Activated CD8-positive, alpha-beta memory T cell treated with anti-CD3 and anti-CD28 coated beads, Interleukin-2, amount 10 ng/mL, durations not matched to agents 7 days and 5 days (primary cell): ENCODE measurements at places on chromosomes 2 and 18. TPM values are rescaled to one million over a fixed set of nuclear protein-coding genes. Genes with fewer than 3 reads are reported as not detected.
A peak's percentile ranks its signal among the peaks of the same experiment; 100 is the strongest.

Gene SDC1
- total RNA-seq, result 0.42 TPM

DNA sequence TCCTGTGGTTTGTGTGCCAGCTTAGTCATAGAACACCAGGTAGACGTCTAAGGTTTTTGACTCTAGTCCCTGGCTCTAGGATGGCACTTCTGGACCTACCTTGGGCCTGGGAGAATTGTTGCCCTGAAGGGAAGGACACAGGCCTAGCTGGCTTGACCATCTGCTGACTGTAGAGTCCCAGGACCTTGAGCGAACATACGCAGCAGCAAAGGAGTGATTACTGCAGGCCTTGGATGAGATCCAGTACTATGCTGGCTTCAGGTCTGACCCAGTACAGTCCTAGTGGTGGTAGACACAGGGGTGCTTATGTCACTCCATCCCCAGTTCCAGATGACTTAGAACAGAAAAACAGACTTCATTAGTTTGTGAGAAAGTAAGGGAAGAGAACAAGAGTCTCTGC lies 37.7 kb downstream of the ST8SIA3 start:
- H3K36me3 ChIP-seq, result no peaks in the 10 kb centered on the region
- DNase-seq, result no peak
- no peaks in the 10 kb centered on the region for H3K4me1 ChIP-seq
- peaks cover 3% of the 10 kb centered on the region for H3K27me3 ChIP-seq
- H3K27ac ChIP-seq, result no peak overlapping the region

Gene SLC35G4
- not detected for total RNA-seq

Gene MAPK4
- not detected for total RNA-seq

GRCh38 chr2:225366731-225367130 lies 32.8 kb upstream of the NYAP2 start:
- no peak for DNase-seq
- H3K27ac ChIP-seq, result no peak overlapping the region
- no peaks in the 10 kb centered on the region for H3K36me3 ChIP-seq
- H3K27me3 ChIP-seq, result peaks cover 9% of the 10 kb centered on the region
- H3K4me3 ChIP-seq, result no peak overlapping the region
- no peaks in the 10 kb centered on the region for H3K4me1 ChIP-seq

DNA sequence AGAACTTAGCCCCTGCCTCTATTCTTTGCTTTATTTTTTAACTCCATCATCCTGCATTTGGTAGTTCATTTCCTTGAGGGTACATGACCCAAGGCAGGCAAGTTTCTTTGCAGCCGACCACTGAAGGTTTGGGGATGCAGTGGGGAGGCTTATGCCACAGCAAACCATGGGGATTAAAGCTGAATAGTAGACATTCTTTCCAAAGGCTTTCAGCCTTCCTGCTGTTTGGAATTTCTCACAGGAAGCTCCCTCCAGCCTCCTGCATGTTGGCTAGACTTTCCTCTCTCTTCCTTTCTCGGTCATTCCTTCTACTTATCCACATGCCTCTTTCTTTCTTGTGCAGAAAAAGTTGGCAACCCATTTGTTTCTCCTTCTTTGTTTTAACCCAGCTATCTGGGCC lies 77.3 kb downstream of the SOCS6 start:
- no peak overlapping the region for H3K27ac ChIP-seq
- no peak for DNase-seq
- H3K36me3 ChIP-seq, result no peaks in the 10 kb centered on the region
- H3K4me3 ChIP-seq, result no peak overlapping the region

Gene CCDC150
- 18.6 TPM for total RNA-seq

Gene IL36A
- total RNA-seq, result 0.42 TPM

- DNase-seq, result no peak
- H3K36me3 ChIP-seq, result no peaks in the 10 kb centered on the region
- H3K27me3 ChIP-seq, result no peaks in the 10 kb centered on the region
- H3K4me1 ChIP-seq, result no peaks in the 10 kb centered on the region
Measured at GRCh38 chr2:16417726-16418125, 247.9 kb downstream of the CYRIA start.

GRCh38 chr2:234411793-234412192 lies 85.1 kb downstream of the ARL4C start:
- no peak overlapping the region for H3K27ac ChIP-seq
- H3K4me1 ChIP-seq, result peaks cover 18% of the 10 kb centered on the region
- no peak for DNase-seq
- H3K4me3 ChIP-seq, result no peak overlapping the region

DNA sequence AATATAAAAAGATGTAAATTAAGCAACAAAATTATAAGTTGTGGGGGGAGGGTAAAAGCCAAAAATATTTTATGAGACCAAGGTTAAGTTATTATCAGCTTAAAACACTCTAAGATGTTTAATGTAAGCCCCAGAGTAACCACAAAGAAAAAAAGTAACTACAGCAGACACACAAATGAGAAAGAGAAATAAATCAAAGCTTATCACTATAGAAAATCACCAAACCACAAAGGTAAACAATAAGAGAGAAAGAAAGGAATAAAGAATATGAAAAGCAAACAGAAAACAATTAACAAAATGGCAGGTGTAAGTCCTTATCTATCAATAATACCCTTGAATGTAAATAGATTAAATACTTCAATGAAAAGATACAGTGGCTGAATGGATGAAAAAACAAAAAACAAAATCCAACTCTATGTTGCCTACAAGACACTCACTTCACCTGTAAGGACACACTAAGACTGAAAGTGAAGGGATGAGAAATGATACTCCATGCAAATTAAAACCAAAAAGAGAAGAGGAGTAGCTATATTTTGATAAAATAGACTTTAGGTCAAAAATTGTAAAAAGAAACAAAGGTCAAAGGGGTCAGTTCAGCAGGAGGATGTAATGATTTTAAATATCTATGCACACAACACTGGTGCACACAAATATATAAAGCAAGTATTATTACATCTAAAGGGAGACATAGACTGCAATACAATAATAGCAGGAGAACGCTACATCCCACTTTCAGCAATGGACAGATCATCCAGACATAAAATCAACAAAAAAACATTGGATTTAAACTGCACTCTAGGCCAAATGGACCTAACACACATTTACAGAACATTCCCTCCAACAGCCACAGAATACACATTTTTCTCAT lies 80.7 kb downstream of the PTPN2 start:
- no peak overlapping the region for H3K4me3 ChIP-seq
- no peak for DNase-seq
- H3K27ac ChIP-seq, result no peak overlapping the region
- H3K4me1 ChIP-seq, result peaks cover 14% of the 10 kb centered on the region

- H3K4me1 ChIP-seq, result no peaks in the 10 kb centered on the region
- H3K27ac ChIP-seq, result no peak overlapping the region
- no peak for DNase-seq
- no peak overlapping the region for H3K4me3 ChIP-seq
Measured at GRCh38 chr2:26697425-26697824, 4.9 kb downstream of the KCNK3 start.

Gene OSBPL6
- total RNA-seq, result 0.73 TPM

DNA sequence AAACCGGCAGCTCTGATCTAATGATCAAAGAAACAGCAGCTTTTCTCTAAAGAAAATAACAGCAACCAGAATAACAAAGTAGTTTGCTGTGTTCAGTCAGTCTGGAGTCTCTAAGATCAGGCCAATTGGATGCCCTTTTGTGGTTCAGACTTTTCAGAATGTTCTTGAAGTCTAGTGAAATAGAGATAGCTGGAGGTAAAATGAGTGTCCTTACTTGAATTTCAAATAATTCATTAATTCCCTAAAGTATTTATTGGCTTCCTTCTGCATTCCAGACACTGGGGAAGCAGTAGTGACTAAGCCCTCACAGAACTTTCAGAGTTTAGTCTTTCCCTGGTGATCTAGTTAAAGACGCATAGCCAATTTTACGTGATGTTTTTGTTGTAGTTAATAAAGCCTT lies 58.7 kb downstream of the C18orf54 start:
- H3K27ac ChIP-seq, result no peak overlapping the region
- H3K4me3 ChIP-seq, result no peak overlapping the region
- H3K36me3 ChIP-seq, result no peaks in the 10 kb centered on the region
- peaks cover 20% of the 10 kb centered on the region for H3K27me3 ChIP-seq
- no peaks in the 10 kb centered on the region for H3K4me1 ChIP-seq
- DNase-seq, result no peak

- no peak overlapping the region for H3K4me3 ChIP-seq
- H3K27ac ChIP-seq, result no peak overlapping the region
- DNase-seq, result no peak
Measured at GRCh38 chr2:153145470-153145978, 333.0 kb downstream of the RPRM start.

GRCh38 chr2:13696601-13697000 lies 935.9 kb upstream of the LRATD1 start:
- no peaks in the 10 kb centered on the region for H3K36me3 ChIP-seq
- H3K27me3 ChIP-seq, result no peaks in the 10 kb centered on the region
- DNase-seq, result no peak
- H3K4me3 ChIP-seq, result no peak overlapping the region

DNA sequence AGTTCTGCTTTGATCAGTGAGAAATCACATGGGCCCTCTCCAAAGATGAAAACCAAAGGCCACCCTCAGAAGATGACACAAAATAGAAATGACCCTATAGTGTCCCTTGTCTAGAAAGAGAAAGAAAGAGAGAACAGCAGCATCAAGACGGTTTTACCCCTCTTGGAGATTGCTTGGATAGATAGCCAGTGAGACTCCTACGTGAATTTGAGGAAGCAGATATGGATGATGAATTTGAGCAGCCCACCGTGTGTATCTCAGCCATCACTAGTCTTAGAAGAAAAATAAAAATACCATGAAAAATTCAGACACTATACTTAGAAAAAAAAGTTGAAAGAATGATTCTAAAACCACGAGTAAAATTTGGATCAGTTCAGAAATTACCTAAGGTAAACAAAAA lies 329.1 kb upstream of the CNTNAP5 start:
- H3K36me3 ChIP-seq, result no peaks in the 10 kb centered on the region
- no peak overlapping the region for H3K27ac ChIP-seq
- no peaks in the 10 kb centered on the region for H3K4me1 ChIP-seq
- no peaks in the 10 kb centered on the region for H3K27me3 ChIP-seq
- DNase-seq, result no peak

Gene RETREG2
- 95.8 TPM for total RNA-seq

Gene CHRND
- total RNA-seq, result not detected

GRCh38 chr18:24659827-24660720 lies 199.6 kb downstream of the HRH4 start:
- peaks cover 15% of the 10 kb centered on the region for H3K4me1 ChIP-seq
- H3K4me3 ChIP-seq, result peak overlapping the region; percentile 73
- peak; percentile 58 for DNase-seq
- peaks cover 26% of the 10 kb centered on the region for H3K27me3 ChIP-seq
- no peaks in the 10 kb centered on the region for H3K36me3 ChIP-seq

Gene CKAP2L
- total RNA-seq, result 62.2 TPM

- peak within 1 kb of the TSS; percentile 100 for H3K27ac ChIP-seq
- peaks cover 32% of the 10 kb centered on the region for H3K4me1 ChIP-seq
- H3K36me3 ChIP-seq, result peaks cover 27% of the 10 kb centered on the region
- peak within 1 kb of the TSS; percentile 100 for H3K4me3 ChIP-seq
- no peaks in the 10 kb centered on the region for H3K27me3 ChIP-seq
Measured at GRCh38 chr2:169584005-169584877, at the start of gene PPIG. TSS of gene PPIG (plus strand) at chr2:169584351. CDS start at chr2:169604042, 19,691 bp downstream.

GRCh38 chr2:220143336-220143735 lies 515.9 kb downstream of the SLC4A3 start:
- no peaks in the 10 kb centered on the region for H3K36me3 ChIP-seq
- no peaks in the 10 kb centered on the region for H3K4me1 ChIP-seq
- H3K4me3 ChIP-seq, result no peak overlapping the region
- no peaks in the 10 kb centered on the region for H3K27me3 ChIP-seq
- no peak for DNase-seq

Gene IL36RN
- total RNA-seq, result not detected

DNA sequence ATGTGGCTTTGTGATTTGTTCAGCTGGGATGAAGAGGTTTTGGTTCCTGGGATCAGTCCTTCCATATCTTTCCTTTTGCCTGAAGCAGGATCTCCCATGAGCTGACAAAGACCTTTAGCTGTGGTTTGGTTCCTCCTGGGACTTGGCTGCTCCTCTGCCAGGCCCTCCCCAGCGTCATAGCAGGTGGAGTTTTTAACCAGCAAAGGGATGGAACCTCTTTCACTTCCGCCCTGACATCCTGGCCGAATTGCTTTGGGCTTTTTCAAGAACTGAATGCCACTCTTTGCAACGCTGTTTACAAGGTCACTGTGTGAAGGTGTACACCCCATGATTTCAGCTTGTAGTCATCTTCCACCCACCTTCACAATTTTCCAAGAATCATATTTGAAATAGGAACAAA lies 390 bp downstream of the PCARE start:
- no peaks in the 10 kb centered on the region for H3K27me3 ChIP-seq
- H3K4me1 ChIP-seq, result no peaks in the 10 kb centered on the region
- peak; percentile 21 for DNase-seq
- H3K4me3 ChIP-seq, result no peak overlapping the region

Gene ANKRD62
- not detected for total RNA-seq

GRCh38 chr2:95258271-95258670 lies 16.0 kb upstream of the PROM2 start:
- H3K27ac ChIP-seq, result no peak overlapping the region
- H3K4me3 ChIP-seq, result no peak overlapping the region
- H3K36me3 ChIP-seq, result peaks cover 2% of the 10 kb centered on the region

DNA sequence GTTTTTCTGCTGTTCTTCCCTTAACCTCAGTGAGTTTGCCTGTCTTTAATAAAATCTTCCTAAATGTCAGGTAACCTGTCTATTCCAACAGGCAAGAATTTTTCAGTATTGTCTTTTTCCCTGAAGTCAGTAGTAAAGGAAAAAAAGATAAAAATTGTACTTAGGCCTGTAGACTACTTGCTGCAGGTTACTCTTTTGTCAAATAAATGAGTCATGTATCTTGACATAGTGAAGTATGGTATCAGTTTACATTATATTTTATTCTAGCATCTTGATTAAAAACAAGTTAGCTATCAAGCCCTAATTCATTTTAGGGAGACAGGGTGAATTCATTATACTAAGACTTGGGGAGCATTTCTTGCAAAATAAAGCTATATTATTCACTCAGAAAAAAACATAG lies 59.8 kb downstream of the ITGA4 start:
- no peaks in the 10 kb centered on the region for H3K27me3 ChIP-seq
- peaks cover 42% of the 10 kb centered on the region for H3K4me1 ChIP-seq
- H3K27ac ChIP-seq, result no peak overlapping the region
- no peak for DNase-seq

Gene PFN4
- total RNA-seq, result not detected

- no peak overlapping the region for H3K27ac ChIP-seq
- no peak overlapping the region for H3K4me3 ChIP-seq
Measured at GRCh38 chr18:34108206-34108605, 116.5 kb downstream of the NOL4 start.

GRCh38 chr2:95079199-95079683 lies 42.4 kb downstream of the MRPS5 start:
- DNase-seq, result peak; percentile 70
- no peaks in the 10 kb centered on the region for H3K27me3 ChIP-seq
- H3K36me3 ChIP-seq, result peaks cover 3% of the 10 kb centered on the region
- peak overlapping the region; percentile 17 for H3K27ac ChIP-seq
- H3K4me1 ChIP-seq, result peaks cover 54% of the 10 kb centered on the region
